HCEC 1CT (cell line): ENCODE measurements at places on chromosomes 7 and 10.

- peak; percentile 99 for DNase-seq
Observed at GRCh38 chr10:119305860-119306513, 98.6 kb downstream of the GRK5 start.

- DNase-seq = peak; percentile 86
Observed at GRCh38 chr10:97278491-97278989, 13.9 kb downstream of the ARHGAP19 start.

DNA sequence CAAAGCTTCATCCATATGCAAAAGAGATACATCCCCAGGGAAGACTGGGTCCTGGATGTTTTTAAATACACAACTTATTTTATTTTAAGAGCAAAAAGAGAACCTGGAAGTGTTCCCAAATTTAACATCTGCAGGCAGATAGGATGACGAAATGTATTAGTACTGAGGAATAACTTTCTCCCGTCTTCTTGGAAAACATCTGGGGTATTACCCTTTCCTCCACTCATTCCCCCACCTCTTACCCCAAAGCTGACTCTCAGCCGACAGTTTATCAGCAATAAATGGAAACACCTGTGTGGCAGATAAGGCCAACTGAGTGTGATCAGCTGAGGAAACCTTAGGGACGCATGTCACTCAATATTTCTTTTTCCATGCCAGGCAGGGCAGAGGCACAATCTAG, 435.6 kb upstream of the NPVF start:
- no peak for DNase-seq

GRCh38 chr7:44189286-44189992, at the start of gene GCK:
Gene GCK, minus strand, starts transcription at chr7:44189439. Its CDS starts 486 bp downstream, at chr7:44188953.
- no peak for DNase-seq

DNA sequence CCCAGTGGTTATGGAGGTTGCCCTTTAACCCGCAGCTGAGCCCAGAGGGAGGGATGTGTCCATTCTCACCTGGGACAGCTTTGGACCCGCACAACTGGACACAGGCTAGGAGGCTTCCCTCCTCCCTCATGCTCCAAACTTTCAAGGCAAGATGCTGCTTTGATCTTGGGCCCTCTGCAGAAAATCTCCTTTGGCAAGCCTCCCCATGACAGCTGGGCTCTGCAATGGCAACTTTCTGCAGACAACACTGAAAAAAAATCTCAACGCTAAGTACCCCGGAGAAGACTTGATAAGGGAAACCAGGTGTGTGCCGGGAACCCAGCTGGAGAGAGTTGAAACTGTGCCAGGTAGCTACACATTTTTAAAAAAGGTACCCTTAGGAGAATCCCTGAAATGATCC, 610.1 kb downstream of the LRMDA start:
- no peak for DNase-seq

- DNase-seq = no peak
Observed at GRCh38 chr7:138170959-138171703, 94.9 kb downstream of the AKR1D1 start.

DNA sequence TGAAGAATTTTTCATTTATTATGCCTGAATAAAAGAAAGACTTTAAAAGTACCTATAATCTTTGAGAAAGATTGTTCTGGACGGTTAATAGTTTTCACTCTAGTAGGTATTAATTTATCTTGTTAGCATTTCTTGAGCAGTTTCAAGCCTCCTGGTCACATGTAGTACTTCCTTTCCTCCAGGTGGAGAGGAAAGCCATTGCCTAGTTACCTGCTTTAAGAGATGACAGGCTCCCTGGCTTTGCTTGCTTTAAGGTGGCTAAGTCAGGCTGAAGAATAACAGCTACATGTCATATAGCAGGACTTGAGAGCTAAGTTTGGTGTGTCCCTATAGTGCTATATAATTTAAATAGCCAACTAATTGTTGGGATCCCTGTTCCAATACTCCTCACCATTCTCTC, 160.2 kb downstream of the CDK14 start:
- no peak for DNase-seq

DNA sequence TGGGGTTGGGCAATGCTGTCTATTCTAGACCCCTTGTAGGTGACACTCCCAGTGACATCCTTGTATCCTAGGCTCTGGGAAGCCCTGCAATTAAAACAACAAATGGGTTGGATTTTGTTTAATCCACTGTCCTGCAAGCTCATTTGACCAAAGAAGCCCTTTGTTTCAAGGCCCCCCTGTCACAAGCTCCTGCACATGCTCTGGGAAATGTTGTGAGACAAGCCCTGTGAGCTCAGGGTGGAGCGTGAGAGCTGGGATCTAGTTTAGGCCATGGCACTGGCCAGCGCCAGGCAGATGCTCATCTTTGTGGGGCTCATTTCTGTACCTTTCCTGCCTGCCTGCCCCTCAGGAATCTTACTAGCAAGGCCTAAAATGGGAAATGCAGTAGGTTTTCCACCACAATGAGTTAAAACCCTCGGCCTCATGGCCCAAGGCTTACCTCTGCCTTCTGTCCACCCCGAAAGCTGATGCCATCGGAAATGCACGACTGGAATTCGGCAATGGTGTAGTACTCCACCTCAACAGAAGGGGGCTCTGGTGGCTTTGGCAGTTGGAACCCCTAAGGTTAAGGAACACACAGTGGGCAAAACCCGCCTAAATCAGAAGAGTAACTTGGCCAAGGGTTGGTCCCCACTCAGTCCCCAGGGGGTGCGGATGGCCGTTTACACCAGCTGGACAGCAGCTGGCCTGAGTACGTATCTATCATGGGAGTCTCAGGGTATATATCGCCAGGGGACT, 112.0 kb downstream of the NEURL1 start:
- DNase-seq = peak; percentile 27

DNA sequence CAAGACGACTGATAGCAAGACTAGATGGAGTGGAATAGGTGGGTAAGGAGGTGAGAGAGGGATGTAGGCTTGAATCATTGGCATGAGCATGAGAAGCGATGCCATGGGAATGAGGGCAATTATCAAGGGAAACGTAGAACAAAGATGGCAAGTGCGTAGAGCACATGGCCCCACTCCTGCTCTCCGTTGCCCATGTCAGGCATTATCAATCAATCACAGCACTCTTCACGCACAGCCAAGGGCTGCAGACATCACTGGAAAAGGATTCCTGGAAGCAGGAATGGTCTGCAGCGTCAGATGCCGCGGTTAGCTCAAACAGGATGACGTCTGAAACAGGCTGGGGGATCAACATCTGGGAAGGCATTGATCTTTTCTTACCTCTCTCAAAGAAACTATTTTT, 25.6 kb upstream of the GALNTL5 start:
- DNase-seq = no peak

- DNase-seq = no peak
Observed at GRCh38 chr10:86734207-86734988, 22.0 kb upstream of the BMPR1A start.

GRCh38 chr10:107104026-107104652, 60.4 kb downstream of the SORCS1 start:
- DNase-seq = no peak

DNA sequence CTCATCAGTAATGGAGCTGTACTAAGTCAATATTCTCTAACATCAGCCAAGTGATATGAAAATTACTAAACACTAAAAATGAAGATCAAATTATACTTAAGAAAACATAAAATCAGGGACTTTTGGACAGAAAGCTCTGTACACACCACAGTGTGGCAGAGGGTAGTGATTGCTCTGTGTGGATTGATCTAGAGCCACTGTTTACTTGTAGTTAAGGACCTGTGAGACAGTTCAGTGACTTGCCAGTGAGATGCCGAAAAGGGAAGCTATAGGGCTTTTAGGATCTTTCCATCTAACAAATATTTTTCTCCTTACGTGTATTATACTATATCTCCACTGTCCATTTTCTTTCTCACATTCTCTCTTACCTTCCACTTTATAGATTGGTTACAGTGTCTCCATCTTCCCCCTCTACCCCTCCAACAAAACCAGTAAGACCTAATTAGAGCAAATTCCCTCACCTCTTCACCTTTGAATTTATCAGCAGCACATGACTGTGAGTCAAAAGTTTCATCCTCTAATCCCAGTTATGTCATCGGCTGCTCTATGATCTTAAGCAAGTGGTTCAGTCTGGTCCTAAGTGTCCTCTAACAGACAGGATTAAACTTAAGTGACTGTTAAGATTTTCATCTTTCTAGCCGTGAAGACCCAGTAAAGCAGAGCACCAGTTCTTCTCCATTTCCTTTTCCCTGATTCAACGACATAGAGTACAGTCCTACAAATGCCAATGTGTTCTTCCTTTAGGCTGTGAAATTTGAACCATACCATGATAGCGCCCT, 6.9 kb downstream of the PIK3CG start:
- no peak for DNase-seq
